ENCODE measurements at places on chromosomes 7 and 10.

DNA sequence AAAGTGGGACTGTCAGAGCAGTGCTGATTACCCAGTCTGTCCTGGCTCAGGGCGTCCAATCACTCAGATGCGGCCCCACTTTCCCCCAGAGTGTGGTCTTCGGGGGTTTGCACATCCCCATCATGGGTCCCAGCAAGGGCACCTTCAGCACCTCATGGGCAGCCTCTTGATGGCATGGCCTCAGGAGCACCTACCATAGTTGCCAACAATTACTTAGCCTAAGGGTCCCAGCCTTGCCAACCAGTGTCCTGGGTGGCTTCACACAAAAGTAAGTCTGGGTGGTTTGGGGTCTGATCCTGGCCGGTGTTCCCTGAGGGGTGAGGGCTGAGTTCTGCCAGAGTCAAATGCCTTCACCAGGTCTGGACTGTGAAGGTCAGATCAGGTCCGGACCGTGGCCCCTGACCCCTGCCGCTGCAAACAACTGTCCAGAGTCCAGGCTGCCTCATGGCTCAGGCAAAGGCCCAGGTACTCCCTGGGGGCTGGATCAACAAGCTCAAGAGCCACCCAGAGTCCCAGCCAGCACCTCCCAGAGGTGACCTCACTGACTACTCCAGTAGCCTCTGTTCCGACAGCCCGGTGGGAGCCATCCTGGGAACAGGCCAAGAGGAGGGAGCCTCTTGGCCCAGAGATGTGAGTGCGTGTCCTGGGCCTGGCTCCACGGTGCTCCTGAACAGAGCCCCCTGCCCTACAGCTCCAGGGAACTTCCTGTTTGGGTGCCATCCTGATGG, 6.2 kb upstream of the MARVELD1 start:
- no peak for DNase-seq

DNA sequence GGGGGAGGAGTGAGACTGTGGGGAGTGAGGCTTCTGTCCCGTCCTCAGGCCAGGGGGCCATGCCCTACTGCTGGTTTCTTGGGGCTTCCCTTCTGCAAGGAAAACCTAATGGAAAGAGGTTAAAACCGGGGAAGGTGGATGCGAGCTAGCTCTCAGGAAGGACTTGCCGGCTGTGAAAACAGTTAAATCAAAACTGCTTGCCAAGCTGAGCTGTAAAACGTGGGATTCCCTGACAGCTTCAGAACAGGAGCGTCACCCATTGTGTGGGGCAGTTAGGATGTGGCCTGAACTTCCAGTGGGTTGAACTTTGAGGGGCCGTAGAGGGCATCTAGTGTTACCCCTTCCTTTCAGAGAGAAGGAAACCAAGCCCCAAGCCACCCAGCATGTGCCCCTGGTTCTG, 13.1 kb downstream of the TSPAN15 start:
- no peak for DNase-seq

DNA sequence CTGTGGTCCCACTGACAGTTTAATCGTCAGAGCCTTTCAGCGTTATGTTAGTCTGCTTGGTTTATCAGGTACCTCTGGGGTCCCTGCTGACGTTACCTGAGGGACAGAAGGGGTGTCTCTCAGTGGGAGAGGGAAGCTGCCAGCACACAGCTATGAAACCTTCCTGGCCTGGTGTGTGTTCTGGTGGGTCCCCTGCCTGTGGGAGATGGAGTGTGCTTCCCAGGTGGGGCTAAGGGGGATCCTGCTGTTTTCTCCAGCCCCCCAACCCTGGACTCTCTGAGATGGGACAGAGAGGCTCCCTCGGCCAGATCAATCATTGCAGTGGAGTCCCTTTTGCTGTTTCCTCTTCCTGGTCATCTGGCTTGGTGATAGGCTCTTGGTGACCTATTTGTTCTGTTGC, 308.8 kb downstream of the TNS3 start:
- no peak for DNase-seq

GRCh38 chr10:119407254-119407777, 135.2 kb downstream of the RGS10 start:
- DNase-seq: no peak

GRCh38 chr10:84478151-84478550, 149.8 kb downstream of the CCSER2 start:
- DNase-seq: no peak

GRCh38 chr10:75186310-75186709, 24.3 kb upstream of the VDAC2 start:
- no peak for DNase-seq

- DNase-seq: no peak
Observed at GRCh38 chr7:17709599-17709998, 230.7 kb downstream of the SNX13 start.

Data from retina (tissue), 1 donor.